Smooth muscle cell of the pulmonary artery (primary cell): ENCODE measurements at places on chromosomes 1 and 21. TPM values are rescaled to one million over a fixed set of nuclear protein-coding genes. Genes with fewer than 3 reads are reported as not detected.

The SERPINC1 gene
- total RNA-seq, result 0.07 TPM in 1 of 2 replicates, not detected in the other

The C1orf94 gene
- 0.07 TPM in 1 of 2 replicates, not detected in the other for total RNA-seq

The NBPF14 gene
- total RNA-seq, result 51.6 and 76.3 TPM in 2 replicates

The TTLL10 gene
- total RNA-seq, result not detected in 2 replicates

The LORICRIN gene
- not detected in 2 replicates for total RNA-seq

The SNAP47 gene
- total RNA-seq, result 40.0 and 44.0 TPM in 2 replicates

The FLVCR1 gene
- total RNA-seq, result 5.7 and 7.9 TPM in 2 replicates

The MROH9 gene
- 0.07 and 0.39 TPM in 2 replicates for total RNA-seq

The ZSWIM5 gene
- 0.99 and 2.0 TPM in 2 replicates for total RNA-seq

The SPRR1B gene
- not detected in 2 replicates for total RNA-seq

The TMEM52 gene
- total RNA-seq, result 0.20 and 0.43 TPM in 2 replicates

The IQCC gene
- 1.4 and 1.7 TPM in 2 replicates for total RNA-seq

The SLC1A7 gene
- total RNA-seq, result 0.52 and 1.1 TPM in 2 replicates

The CELA3B gene
- total RNA-seq, result not detected in 2 replicates

The ZNF593OS gene
- total RNA-seq, result not detected in 2 replicates

The LRRC8C gene
- 8.6 and 9.4 TPM in 2 replicates for total RNA-seq

The C8B gene
- total RNA-seq, result not detected in 2 replicates

The RORC gene
- 0.03 TPM in 1 of 2 replicates, not detected in the other for total RNA-seq

The C1orf210 gene
- not detected in 2 replicates for total RNA-seq

The RXFP4 gene
- total RNA-seq, result 0.07 TPM in 1 of 2 replicates, not detected in the other

The BRDT gene
- total RNA-seq, result not detected in 2 replicates

The PTGS2 gene
- total RNA-seq, result 59.8 and 148 TPM in 2 replicates

The LRRC47 gene
- total RNA-seq, result 26.8 and 33.9 TPM in 2 replicates

The SYNC gene
- 44.2 and 97.6 TPM in 2 replicates for total RNA-seq

The SPRR2A gene
- total RNA-seq, result not detected in 2 replicates

The UBE4B gene
- total RNA-seq, result 39.6 and 49.6 TPM in 2 replicates

The LTN1 gene
- 28.9 and 31.8 TPM in 2 replicates for total RNA-seq

The TDRD10 gene
- total RNA-seq, result not detected in 2 replicates

The TCHHL1 gene
- not detected in 2 replicates for total RNA-seq

The KIF17 gene
- total RNA-seq, result 0.39 and 3.3 TPM in 2 replicates

The DNM3 gene
- 0.76 and 0.78 TPM in 2 replicates for total RNA-seq

The PRELP gene
- total RNA-seq, result 2.5 and 10.8 TPM in 2 replicates

The U2AF1 gene
- total RNA-seq, result 12.9 and 17.7 TPM in 2 replicates

The KRTAP12-2 gene
- total RNA-seq, result not detected in 2 replicates

The OR10Z1 gene
- total RNA-seq, result not detected in 2 replicates

The AZIN2 gene
- total RNA-seq, result 6.9 and 9.2 TPM in 2 replicates

The GPR3 gene
- 0.20 and 0.50 TPM in 2 replicates for total RNA-seq

The PLEKHA6 gene
- total RNA-seq, result 0.63 and 1.4 TPM in 2 replicates

The OR2L3 gene
- not detected in 2 replicates for total RNA-seq

The TEKT2 gene
- total RNA-seq, result 0.33 and 0.36 TPM in 2 replicates

The PRAMEF8 gene
- not detected in 2 replicates for total RNA-seq

The FAM229A gene
- total RNA-seq, result 0.98 and 1.1 TPM in 2 replicates

The KAZN gene
- total RNA-seq, result 3.6 and 10.6 TPM in 2 replicates

The HMCN1 gene
- 151 and 193 TPM in 2 replicates for total RNA-seq

The IFNLR1 gene
- under 0.01 TPM in 1 of 2 replicates, not detected in the other for total RNA-seq

The KRTAP13-1 gene
- not detected in 2 replicates for total RNA-seq

The VANGL2 gene
- 0.07 and 0.46 TPM in 2 replicates for total RNA-seq

The ROR1 gene
- 12.6 and 16.6 TPM in 2 replicates for total RNA-seq

The ZNF648 gene
- total RNA-seq, result not detected in 2 replicates

The VTCN1 gene
- total RNA-seq, result not detected in 2 replicates

The RNU1-1 gene
- under 0.01 TPM in 2 replicates for total RNA-seq

The HMGN2 gene
- 134 and 199 TPM in 2 replicates for total RNA-seq

The ABCG1 gene
- 1.0 and 3.3 TPM in 2 replicates for total RNA-seq

The ATP6V1G3 gene
- not detected in 2 replicates for total RNA-seq
